ENCODE measurements at places on chromosomes 3 and 15.
A peak's percentile ranks its signal among the peaks of the same experiment; 100 is the strongest.

GRCh38 chr15:83559310-83559966 lies 94.5 kb upstream of the ADAMTSL3 start:
- peak; percentile 11 for DNase-seq

DNA sequence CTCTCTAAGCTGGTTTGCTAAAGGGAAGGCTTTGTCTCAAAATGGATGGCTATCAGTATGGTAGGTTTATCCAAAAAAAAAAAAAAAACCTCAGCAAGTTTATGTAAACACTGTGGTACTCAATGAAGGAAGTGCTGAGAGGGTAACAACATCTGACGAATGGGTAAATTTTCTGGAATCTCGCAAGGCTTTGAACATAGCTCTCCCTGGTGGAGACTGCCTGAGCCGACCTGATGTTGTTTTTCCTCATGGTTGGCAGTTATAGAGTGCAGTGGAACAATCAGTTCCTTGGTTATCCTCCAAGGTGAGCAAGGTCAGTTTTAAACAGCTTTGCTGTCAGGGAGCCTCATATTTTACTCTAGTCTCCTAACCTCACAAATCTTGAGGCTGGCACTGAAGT lies 94.6 kb downstream of the ZPLD1 start:
- no peak for DNase-seq

GRCh38 chr3:33132019-33132360 lies 18.2 kb downstream of the CRTAP start:
- DNase-seq: no peak

DNA sequence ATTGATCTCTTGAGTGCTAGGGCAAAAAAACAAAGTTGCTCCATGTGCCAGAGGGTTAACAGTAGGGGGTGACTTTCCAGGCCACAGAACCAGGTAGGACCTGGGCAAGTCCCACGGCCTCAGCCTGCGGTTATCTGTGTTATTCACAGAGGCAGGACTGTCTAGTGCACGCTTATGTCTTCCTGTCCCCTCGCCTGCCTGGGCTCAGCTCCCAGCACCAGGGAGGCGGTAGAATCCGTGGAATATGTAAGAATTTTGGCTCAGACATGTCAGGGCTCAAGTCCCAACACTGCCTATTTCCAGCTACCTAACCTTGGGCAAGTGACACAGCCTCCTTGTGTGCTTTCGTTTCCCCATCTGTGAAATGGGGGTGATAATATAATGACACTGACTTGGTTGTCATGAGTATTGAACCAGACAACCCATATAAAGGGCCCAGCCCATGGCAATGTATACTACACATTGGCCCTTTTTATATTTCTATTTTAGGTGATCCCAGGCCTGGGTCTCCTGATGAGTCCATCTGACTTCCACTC lies 44.3 kb upstream of the FLNB start:
- no peak for DNase-seq

GRCh38 chr3:54358316-54358715 lies 236.0 kb downstream of the CACNA2D3 start:
- no peak for DNase-seq

DNA sequence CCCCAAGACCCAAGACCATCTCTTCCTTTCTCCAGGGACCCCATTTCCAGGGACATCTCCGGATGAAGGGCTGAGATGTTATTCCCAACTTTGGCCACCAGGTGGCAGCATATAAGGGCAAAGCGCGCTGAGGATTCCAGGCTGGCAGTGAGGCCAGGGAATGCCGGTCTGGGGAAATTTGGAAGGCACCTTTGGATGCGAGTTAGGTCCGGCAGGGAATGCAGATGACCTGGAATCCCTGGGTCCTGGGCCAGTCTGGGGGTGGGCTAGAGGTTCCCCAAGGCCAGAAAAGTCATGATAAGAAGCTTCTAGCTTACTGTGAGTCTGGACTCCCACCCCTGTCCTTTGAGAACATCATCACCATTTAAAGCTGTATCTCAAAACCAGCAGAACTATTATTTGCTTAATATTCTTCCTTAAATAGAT lies 1.6 kb upstream of the CHST13 start:
- DNase-seq: peak; percentile 12

GRCh38 chr3:150414959-150415358 lies 6.9 kb downstream of the TSC22D2 start:
- no peak for DNase-seq

- DNase-seq: no peak
Measured at GRCh38 chr3:8854656-8855055, 85.2 kb upstream of the OXTR start.
